Activated CD4-positive, alpha-beta T cell treated with anti-CD3 and anti-CD28 coated beads, Interleukin-2, amount 10 ng/mL, durations not matched to agents 7 days and 5 days (primary cell): ENCODE measurements at places on chromosomes 1 and 21. TPM values are rescaled to one million over a fixed set of nuclear protein-coding genes. Genes with fewer than 3 reads are reported as not detected.

DNA sequence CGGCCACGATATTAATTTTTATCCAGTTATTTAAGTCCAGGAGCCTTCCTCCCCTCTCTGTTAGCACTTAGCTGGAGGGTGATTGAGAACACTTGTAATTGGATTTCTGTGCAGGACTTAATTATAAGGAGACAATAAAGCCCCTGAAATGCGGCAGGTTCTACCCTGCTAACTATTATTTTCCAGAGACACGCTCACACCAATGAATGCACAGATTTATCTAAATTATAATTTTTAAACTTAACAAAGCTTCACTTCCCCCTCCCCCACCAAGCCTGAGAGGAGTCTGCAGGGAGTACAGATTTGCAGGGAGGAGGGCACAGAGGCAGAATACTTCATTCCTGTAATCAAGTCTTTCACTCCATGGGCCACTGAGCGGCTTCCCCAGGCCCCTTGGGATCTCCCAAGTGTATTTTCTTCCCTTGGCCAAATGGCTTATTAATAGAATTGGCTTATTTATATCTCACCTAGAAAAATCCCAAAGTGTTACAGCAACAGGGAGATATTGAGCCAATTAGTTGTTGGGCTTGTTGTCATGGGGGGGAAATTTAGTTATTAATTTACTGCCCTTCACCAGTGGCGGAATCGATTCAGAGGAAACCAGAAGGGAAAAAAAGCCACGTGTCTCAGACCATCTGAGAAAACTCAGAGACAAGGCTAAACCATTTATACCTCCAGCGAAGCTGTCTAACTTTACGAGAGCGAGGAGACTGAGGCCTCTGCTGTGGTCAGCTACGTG lies 99.0 kb upstream of the CD34 start:
- no peak for DNase-seq

- no peak for DNase-seq
Measured at GRCh38 chr21:37862536-37862935, 53.7 kb downstream of the KCNJ6 start.

PIGR gene
- not detected for total RNA-seq

DNA sequence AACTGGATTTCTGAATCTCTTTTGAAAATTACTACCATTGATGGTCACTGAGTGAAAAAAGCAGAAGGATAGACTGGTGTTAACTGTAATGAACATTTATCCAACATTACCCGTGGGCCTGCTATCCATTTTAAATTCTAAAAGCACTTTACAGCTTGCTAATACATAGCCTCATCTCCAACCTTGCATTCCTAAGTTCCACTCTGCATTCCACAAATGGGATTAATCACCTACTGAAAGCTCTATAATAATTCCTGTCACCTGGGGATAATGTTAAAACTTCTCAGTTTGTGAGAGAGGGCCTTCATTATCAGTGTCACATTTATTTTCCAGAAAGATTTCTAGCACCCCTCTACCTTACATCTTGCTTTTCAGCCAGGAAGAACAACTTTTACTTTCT lies 38.2 kb downstream of the PTPRC start:
- DNase-seq: no peak

TMEM82 gene
- not detected for total RNA-seq

AGMAT gene
- total RNA-seq: 17.6 TPM

DNA sequence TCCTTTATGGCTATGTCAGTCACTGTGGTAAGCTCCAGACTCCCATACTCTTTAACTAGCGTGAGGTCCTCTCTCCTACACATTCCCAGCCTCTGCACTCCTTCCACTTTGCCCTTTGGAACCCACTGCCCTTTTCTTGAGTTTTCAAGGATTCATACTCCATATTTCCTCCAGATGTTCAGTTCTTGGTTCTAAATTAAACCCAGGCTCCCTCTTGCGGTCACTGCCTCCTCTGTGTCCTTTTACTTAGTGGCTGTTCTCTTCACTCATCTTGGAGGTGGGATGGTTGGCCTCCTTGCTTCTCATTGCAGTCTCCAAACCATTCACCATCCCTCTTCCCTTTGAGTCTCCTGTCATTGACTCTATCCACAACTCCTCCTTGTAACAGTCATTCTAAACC lies 208.1 kb downstream of the TGFB2 start:
- no peak for DNase-seq

DNA sequence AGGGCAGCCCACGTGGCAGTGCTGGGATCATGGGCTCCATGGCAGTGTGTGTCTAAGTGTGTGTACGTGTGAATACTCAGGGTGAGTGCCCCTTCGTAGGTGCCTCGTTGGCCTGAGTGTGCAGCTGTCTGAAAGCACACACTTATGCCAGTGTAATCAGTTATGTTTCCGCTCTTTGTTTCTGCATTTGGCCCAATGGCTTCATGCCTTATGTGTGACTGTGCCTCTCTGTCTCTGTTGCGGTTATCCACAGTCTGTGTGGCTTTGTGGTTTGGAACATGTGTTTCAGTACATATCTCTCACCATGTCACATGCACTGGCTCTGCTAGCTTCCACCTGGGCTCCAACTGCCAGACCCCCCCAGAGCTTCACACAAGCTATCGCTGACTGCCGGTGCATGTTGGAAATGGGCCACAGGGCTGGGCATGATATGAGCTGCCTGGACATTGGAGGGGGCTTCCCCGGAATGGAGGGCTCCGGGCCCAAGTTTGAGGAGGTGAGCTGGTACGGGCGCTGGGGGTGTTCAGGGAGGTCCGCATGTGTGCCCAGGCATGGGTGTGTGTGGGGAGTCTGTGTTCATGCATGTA lies 70.3 kb upstream of the TINAGL1 start:
- DNase-seq: peak; percentile 73

DNA sequence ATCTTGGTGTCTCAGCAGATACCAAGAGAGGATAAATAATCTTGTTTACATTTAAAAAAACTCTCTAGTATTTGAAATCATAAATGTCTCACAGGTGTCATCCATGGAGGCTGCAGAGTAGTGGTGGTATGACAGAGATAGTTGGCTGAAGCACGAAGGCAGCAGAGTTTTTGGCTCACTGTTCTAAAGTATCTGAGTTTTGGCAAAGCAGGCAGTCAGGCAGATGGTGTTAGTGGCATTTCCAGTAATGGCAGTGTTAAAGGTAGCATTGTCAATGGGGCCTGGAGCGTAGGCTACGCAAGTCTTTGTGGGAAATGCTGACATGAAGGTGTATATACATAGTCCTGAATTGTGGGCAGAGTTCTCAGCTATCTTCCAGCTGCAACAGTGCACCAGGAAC lies 68.5 kb upstream of the HSD17B7 start:
- DNase-seq: no peak

DNA sequence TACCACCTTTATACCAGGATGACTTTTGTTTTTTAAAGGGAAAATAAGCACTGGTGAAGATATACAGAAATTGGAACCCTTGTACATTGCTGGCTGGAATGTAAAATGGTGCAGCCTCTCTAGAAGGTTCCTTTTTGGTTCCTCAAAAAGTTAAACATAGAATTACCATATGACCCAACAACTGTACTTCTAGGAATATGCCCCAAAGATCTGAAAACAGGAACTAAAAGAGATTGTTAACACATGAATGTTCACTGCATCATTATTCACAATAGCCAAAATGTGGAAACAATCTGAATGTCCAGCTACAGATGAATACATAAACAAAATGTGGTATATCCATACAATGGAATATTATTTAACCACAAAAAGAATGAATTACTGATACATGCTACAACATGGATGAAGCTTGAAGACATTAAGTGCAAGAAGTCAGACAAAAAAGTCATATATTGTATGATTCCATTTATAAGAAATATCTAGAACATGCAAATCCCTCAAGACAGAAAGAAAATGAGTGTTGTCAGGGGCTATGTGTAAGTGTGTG lies 84.9 kb upstream of the DMRTA2 start:
- DNase-seq: no peak

- no peak for DNase-seq
Measured at GRCh38 chr1:92085727-92086126, 5.6 kb downstream of the BTBD8 start.

GPR157 gene
- 5.7 TPM for total RNA-seq

- DNase-seq: no peak
Measured at GRCh38 chr1:74731399-74732052, 1.3 kb downstream of the CRYZ start.
